ENCODE measurements at places on chromosomes 4 and X.

GRCh38 chr4:16952896-16953630, 54.6 kb upstream of the LDB2 start:
- DNase-seq: no peak

DNA sequence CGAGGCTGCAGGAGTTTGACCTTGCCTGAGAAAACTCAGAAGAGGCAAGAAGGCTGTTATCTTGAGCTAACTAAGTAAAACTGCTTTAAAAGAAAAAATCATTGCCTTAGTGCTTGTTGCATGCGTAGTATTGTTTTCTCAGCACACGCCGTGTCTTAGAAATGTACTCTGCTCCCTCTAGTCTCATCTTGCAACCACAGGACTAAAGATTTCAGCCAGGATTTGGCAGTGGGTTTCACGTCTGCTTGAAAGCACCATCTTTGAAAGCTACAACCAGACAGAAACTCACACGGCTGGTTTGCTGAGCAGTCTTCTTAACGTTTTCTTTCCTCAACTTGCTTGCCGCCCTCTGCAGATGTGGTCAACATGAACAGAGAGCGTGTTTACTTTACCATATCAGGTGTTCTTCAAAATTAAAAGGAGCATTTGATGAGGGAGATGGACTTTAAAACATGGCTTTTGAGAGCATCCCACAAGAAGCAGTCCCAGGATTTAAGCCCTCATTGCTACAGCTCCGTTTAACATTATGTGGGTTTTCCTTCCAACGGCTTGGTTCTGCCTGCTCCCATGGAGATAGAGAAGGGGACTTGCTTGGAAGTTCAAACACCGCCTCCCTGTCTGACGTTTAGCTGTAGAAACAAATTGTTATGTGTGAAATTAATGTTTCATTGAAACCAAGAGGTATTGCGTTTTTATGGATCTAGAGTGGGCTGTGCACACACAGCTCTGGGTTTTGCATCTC, 3.4 kb downstream of the SORCS2 start:
- DNase-seq: no peak

- DNase-seq: no peak
Measured at GRCh38 chr4:587671-588350, 11.7 kb upstream of the TMEM271 start.

- peak; percentile 31 for DNase-seq
Measured at GRCh38 chrX:123184866-123185276, 793 bp downstream of the GRIA3 start.

DNA sequence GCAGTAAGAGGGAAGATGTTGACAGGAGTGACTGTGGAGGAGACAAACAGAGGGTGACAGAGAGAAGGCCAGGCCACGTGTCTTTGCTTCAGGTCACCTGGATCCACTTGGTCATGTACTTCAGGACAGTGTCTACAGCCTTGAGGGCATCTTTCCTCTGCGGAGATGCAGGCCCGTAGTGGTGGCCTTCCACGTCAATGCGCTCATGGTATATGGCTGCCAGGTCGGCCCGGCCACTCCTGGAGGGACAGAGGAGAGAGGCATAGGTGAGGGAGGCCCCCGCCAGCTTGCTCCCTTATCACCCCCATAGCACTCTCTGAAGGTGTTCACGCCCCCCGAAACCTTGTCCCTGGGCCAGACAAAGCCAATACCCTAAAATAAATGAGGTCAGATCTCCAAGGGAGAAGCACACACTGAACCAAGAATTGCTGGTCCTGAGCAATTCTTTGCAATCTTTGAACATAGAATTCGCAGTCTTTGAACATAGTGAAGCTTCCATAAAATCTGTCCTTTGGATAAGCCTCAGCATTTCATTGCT, 99.9 kb downstream of the ENPP6 start:
- DNase-seq: no peak
